ENCODE measurements at places on chromosomes 7 and 10.

GRCh38 chr7:36303202-36304098 is 86.2 kb upstream of the ANLN start:
- DNase-seq, result no peak

- DNase-seq, result no peak
Measured at GRCh38 chr10:97683556-97684367, 3.3 kb downstream of the AVPI1 start.

DNA sequence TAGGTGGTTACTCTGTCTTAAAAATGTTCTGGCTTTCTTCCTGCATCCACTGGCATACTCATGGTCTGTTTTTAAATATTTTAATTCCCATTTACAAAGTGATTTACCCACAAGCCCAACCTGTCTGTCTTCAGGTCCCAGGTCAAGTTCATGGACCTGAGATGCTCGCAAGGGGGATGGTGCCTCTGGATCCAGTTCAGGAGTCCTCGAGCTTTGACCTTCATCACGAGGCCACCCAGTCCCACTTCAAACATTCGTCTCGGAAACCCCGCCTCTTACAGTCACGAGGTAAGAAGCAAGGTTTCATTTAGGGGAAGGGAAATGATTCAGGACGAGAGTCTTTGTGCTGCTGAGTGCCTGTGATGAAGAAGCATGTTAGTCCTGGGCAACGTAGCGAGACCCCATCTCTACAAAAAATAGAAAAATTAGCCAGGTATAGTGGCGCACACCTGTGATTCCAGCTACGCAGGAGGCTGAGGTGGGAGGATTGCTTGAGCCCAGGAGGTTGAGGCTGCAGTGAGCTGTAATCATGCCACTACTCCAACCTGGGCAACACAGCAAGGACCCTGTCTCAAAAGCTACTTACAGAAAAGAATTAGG is 8.7 kb downstream of the ZKSCAN1 start:
- no peak for DNase-seq

DNA sequence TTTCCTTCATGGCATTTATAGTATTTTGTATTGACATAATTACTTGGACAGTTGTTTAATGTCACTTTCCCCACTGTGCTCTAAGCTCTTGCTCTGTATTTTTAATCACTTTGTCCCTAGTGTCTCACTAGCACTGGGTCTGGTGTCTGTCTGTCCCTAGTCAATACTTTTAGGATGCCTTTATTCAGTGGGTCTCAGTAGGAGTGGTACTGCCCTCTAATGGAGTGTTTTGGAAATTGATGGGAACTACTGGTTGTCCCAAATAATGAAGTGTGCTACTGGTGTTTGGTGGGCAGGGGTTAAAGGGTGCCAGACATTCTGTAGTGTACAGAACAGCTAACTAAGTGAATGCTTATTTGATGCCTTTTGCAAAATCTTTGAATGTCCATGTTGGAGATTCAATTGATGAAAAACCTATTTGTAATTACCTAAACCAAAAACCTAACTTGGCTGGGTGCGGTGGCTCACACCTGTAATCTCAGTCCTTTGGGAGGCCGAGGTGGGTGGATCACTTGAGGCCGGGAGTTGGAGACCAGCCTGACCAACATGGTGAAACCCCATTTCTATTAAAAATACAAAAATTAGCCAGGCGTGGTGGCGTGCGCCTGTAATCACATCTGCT is 33.3 kb downstream of the CDK14 start:
- peak; percentile 0 for DNase-seq

- DNase-seq, result no peak
Measured at GRCh38 chr10:33252794-33253203, 81.7 kb downstream of the NRP1 start.

DNA sequence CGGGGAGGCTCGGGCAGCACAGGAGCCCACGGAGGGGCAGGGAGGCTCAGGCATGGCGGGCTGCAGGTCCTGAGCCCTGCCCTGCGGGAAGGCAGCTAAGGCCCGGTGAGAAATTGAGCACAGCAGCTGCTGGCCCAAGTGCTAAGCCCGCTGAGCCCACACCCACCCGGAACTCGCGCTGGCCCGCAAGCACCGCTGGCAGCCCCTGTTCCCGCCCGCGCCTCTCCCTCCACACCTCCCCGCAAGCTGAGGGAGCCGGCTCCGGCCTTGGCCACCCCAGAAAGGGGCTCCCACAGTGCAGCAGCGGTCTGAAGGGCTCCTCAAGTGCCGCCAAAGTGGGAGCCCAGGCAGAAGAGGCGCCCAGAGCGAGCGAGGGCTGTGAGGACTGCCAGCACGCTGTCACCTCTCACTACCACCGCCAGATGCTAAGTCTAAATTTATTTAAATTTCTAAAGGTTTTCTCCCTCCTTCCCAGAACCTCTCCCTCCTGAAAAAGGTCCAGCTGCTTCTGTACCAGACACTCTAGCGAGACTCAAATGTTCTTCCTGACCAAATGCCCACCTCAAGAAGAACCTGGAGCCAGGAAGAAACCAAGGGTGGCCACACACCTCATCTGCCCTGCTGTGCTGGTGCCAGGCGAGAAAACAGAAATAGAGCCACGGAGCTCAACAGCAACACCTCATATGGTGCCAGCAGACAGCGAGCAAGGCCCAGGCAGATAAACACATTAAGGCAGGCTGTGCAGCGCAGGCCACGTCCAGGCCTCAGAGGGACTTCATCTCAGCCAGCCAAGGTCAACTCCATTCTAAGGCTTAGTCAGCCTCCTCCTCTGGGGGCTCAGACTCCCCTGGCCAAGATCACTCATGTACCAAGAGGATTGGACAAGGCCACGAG is 47.0 kb downstream of the KCNMA1 start:
- DNase-seq, result no peak

DNA sequence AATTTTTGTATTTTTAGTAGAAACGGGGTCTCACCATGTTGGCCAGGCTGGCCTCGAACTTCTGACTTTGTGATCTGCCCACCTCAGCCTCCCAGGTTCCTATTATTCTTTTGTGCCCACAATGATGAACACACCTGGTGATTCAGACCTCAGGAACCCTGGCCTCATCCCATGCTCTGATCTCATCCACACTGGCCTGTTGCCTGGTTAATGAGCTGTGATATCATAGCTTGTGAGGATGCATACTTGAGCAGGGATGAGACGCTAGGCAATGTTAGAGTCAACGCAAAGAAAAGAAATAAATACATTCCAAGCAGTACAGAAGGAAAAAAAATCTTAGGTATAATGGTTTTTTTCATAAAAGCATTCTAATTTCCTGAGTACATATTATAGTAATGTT is 82.4 kb upstream of the RNF32 start:
- no peak for DNase-seq

GRCh38 chr7:140640060-140640637 is 464 bp downstream of the DENND2A start:
- DNase-seq, result no peak

- DNase-seq, result no peak
Measured at GRCh38 chr10:75877877-75878276, 446.5 kb downstream of the LRMDA start.

GRCh38 chr10:7546385-7546967 is 120.3 kb downstream of the ITIH5 start:
- DNase-seq, result no peak

GRCh38 chr10:12501841-12502525 is 152.6 kb downstream of the CAMK1D start:
- no peak for DNase-seq

- no peak for DNase-seq
Measured at GRCh38 chr7:49327155-49327554, 402.8 kb downstream of the CDC14C start.

DNA sequence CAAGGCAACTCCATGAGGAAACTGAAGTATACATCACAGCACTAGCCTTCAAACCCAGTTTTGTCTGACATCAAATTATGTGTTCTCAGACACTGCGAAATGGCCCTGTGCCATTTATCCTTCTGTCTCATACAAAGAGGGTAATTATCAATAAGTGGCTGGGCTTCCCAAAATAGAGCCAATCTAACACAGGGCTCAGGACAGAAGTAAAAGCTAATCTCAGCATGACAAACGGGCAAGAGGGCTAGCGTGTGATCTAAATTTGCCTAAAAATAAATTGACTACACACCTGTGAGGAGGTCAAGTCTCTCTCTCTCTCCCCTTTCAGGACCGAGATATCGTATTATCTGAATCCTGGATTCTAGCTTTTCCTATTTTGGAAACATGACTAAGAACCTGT is 67.2 kb downstream of the DGKB start:
- no peak for DNase-seq

DNA sequence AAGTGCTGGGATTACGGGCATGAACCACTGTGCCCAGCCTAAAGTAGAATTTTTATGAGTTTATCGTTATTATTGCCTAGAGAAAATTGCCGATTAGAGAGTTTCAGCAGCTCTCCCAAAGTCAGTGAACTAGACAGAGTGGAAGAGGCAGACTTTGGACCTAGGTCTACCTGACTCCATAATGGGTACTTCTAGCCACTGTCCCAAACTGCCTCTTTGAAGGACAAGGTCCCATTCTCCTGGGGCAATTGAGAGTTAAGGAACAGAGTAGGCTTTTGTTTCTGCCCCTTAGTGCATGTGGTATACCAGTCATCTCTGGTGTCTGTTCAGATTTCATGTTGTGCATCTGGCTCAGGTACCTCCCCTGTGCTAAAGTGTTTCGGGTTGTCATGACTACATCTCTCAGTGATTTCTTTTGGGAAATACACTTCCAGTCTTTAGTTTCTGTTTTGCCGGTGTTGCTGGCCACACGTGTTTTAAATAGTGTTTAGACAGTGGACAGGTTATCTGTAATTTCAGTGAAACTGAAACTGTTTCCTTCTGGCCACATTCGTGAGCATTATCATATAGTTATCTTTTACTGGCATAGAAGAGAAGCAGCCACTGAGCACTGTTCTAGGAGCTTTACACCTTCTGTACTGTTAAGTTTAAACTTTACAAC is 4.7 kb downstream of the TMEM236 start:
- no peak for DNase-seq

GRCh38 chr10:32256613-32257437 is 90.1 kb downstream of the EPC1 start:
- peak; percentile 55 for DNase-seq

- no peak for DNase-seq
Measured at GRCh38 chr10:123958241-123958640, 66.6 kb upstream of the CPXM2 start.

GRCh38 chr7:54837168-54837567 is 78.2 kb upstream of the SEC61G start:
- no peak for DNase-seq

- DNase-seq, result no peak
Measured at GRCh38 chr7:83827036-83827435, 178.1 kb upstream of the SEMA3E start.

DNA sequence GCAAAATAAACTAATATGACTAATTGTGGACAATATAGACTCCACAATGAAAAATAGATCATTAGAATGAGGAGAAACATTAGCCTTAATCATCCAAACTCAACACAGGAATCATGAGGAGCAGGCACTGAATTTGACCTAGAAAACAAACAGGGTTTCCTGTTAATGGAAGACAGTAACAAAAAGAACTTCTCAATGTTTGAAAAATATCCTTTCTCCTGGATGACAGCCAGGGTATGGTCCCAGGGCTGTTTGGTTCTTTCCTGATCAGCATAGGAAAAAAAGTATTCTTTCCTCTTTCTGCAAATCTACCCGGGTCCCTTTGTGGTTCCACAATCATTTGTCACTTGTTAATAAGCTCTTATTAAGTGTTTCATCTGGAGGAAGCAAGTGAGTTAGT is 145.3 kb upstream of the SVIL start:
- DNase-seq, result no peak

- DNase-seq, result no peak
Measured at GRCh38 chr7:75995052-75995471, 667 bp upstream of the TMEM120A start.

DNA sequence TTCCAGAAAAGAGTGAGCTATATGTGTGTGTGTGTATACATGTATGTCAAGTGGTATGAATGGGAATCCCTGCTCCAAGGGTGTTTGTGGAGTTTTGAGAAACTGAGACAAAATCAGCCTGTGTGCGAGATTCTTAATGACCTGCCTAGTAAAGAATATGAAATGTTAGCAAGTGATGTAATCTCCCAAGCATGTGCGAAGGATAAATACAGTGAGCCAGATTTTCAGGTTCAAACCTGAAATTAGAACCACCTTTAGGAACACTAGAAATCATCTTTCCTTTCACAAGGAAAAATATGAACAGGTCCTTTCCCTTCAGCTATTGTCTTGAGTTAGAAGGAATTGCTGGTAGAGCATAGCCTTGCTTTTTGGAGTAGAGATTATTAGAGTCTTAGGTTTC is 457.6 kb downstream of the LRMDA start:
- DNase-seq, result no peak

- no peak for DNase-seq
Measured at GRCh38 chr10:131862548-131862947, 38.3 kb upstream of the PPP2R2D start.

DNA sequence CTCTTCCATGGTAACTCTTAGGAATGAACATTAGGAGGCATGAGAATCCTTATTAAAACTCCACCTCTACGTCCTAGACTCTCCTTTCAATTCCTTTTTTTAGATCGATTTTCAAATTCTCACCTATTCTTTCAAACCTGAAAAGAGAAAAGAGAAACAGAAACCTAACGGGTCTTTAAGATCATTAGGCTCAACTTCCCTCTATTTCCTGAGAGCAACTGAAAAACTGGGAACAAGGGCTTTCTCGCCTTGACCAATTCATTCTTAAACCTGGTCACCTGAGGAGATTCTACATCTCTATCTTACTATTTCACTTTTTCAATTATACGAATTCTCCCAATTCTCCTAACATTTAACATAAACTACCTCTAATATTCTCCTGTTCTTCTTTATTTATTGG is 2.8 kb downstream of the TFEC start:
- DNase-seq, result no peak

DNA sequence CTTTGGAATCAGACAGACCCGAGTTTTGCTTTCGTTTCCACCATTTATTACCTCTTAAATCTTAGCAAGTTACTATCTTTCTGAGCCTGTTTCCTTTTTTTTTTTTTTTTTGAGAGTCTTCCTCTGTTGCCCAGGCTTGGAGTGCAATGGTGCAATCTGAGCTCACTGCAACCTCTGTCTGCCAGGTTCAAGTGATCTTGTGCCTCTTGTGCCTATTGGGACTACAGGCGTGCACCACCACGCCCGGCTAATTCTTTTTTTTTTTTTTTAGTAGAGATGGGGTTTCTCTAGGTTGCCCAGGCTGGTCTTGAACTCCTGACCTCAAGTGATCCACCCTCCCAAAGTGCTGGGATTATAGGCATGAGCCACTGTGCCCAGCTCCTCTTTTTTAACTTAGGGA is 79.5 kb upstream of the LRRC17 start:
- DNase-seq, result no peak

DNA sequence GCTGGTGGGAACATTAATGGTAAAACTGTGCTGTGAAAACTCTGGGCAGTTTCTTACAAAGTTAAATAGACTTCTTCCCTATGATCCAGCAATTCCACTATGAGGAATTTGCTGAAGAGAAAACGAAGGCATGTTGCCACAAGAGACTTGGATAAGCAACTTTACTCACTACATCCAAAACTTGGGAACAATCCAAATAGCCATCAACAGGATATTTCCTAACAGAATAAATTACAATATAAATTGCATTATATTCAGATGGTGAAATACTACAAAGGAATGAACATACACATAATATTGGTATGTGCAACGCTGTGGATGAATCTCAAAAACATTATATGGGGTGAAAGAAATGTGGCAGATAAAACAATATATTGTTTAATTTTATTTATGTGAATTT is 21.4 kb upstream of the MKI67 start:
- no peak for DNase-seq

- no peak for DNase-seq
Measured at GRCh38 chr7:107104801-107105200, 60.3 kb downstream of the PRKAR2B start.

- no peak for DNase-seq
Measured at GRCh38 chr7:104772405-104773345, 241.3 kb upstream of the KMT2E start.

- no peak for DNase-seq
Measured at GRCh38 chr7:74223711-74224510, 14.1 kb downstream of the LAT2 start.

All from central memory CD4-positive, alpha-beta T cell (primary cell).